COLO829 (cell line): ENCODE measurements at places on chromosomes 2 and 18.

DNA sequence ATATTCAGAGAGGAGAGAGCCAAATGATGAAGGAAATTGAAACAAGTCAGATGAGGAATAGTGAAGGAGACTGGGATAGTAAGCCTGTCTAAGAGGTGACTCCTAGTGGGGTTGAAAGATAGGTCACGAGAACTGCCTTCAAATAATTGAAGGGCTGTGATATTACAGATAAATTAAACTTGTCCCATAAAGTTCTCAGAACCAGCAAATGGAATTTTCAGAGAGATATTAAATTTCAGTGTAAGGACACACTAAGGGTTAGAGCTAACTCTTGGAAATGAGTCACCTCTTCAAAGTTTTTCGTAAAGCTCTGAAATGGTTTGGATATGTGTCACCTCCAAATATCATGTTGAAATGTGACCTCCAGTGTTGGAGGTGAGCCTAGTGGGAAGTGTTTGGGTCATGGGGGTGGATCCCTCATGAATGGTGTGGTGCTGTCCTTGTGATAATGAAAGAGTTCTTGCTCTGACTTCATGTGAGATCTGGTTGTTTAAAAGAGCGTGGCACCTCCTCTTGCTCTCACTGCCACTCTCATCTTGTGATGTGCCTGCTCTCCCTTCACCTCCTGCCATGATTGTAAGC, 87.3 kb downstream of the BABAM2 start:
- DNase-seq = no peak

- DNase-seq = no peak
Measured at GRCh38 chr18:32548688-32549087, 78.0 kb upstream of the GAREM1 start.

GRCh38 chr2:50449306-50449705, 582.6 kb downstream of the NRXN1 start:
- peak; percentile 6 for DNase-seq

- no peak for DNase-seq
Measured at GRCh38 chr18:49672853-49673252, 111.0 kb downstream of the LIPG start.

DNA sequence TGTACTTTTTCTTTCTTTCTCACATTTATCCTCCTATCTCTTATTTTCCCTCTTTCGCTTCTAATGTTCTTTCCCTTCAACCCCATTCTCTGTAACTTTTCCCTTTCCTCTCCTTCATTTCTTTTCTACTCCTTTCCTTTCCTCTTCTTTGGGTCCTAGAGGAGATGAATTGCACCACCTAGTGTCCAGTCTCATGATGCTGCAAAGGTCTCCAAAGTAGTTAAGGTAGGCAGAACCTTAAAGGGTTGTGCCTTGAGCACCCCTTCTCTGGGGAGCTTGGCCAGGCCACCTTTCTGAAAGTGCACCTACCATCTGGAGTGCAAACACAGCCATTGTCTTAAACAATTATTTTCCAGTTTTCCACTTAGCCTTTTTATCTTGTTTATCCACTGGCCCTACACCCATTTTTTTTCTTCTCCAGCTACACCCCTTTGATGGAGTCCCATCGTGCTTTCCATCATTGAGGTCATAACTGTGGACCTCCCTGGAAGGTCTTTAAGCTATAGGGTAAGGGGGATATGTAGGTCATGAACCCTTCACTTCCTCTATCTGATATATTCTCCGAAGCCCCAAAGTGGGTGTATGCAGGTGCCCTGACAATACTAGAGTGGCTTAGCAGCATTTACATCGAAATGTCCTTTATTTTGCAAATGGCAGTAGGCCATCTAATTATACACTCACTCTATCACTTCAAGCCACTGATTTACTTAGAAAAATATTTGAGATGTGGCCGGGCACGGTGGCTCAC, 155.9 kb downstream of the ESCO1 start:
- peak; percentile 24 for DNase-seq

DNA sequence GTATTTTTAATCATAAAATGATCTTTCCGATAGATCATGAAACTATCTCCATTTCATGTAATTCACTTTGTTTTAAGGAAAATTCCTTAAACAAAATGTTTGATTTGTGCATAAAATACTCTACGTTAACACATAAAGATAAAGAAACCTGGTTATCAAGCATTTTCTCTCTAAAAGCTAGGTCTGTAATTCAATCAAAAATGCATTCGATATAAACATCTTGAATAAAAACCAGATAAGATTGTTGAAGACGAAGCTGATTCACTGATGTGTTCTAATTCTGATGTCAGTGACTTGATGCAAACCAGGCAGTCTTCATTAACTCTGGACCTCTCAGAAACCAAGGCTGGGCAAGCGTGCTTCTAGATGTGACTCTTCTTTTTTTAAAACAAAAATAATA, 245.2 kb downstream of the CTNNA2 start:
- DNase-seq = no peak

DNA sequence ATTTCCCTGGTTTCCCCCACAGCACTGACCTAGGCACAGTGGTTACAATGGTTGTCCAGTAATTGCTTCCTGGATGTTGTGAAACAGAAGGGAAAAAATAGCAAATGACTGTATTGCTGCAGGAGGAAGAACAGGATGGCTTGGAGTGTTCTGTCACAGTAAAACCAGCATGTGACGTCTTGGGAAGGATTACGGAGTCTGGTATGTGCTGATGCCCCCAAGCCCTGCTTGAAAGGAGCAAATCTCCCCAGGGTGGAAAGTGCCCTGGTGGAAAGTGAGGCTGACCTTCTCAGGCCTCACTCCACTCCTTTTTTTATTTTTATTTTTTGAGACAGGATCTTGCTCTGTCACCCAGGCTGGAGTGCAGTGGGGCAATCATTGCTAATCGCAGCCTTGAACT, 7.8 kb downstream of the RAB11FIP5 start:
- DNase-seq = no peak

DNA sequence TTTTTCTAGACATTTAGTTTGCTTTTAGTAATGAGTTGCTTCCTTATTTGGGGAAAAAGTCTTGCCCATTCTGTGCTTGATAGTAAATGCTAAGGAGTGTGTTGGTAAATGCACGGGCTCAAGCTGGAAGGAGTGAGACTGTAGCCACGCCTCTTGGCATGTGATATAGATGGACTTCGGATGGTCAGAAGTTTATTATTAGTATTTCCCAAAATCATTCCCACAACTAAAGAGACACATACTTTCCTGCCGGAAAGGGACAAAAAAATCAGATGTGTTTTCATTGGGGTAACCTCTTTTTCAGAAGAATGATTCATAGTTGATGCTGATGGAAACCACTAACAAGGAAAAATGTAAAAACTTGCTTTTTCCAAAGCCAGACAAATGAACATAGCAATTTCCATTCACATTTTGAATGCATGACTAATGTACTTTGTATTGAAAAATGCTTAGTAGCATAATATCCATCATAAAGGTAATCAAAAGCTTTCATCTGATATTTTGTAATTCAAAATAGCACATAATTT, 133.2 kb downstream of the ZNF532 start:
- no peak for DNase-seq

DNA sequence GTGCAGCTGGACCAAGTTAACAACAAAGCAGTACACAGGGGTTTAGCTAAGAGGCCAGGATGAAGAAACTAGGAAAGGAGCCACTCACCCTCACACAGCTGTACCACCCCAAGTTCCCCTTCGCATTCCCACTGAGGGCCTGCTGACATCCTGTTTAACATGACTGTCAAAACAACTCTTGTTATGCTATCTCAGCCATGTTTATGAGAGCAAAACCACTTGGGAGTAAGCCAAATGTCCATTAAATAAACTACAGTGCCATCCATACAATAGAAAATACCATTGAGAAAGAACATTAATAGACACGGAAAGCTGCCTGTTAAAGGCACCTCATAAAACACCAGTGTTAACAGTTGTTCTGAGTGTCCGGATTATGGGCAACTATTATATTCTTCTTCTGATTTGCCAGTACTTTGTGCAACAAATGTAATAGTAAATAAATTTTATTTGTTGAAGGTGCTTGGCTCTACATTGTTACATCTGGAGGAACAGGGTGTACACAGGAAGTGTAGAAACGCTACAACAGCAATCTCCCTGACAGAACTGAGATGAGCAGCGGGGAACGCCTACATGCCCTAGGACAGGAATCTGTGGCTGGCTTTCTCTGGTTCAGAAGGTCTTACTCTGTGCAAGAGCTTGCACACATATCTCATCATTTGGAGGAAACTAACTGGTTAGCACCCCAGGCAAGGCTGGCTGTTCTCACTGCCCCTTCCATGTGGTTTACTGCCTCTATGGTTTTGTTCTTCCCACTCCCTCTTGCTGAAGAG, 85.6 kb downstream of the EHD3 start:
- DNase-seq = no peak

DNA sequence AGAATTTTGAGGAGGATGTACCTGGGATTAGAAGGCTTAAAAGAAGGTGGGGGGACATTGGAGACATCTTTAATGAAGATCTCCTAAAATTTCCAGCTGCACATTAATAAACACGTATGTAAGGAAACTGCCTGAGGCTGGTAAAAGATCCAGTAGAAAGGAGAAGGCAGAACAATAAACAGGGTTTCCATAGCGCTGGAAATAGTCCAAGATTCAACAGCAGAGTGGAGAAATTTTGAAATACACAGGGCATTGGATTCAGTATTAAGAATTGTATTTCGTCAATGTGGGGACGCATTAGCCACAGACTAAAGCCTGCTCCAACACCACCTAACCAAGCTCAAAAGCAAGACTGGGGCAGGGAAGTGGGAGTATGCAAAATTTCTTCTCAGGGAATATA, 606.9 kb upstream of the NRXN1 start:
- no peak for DNase-seq

- DNase-seq = no peak
Measured at GRCh38 chr18:62586781-62587487, 64.1 kb downstream of the ZCCHC2 start.

DNA sequence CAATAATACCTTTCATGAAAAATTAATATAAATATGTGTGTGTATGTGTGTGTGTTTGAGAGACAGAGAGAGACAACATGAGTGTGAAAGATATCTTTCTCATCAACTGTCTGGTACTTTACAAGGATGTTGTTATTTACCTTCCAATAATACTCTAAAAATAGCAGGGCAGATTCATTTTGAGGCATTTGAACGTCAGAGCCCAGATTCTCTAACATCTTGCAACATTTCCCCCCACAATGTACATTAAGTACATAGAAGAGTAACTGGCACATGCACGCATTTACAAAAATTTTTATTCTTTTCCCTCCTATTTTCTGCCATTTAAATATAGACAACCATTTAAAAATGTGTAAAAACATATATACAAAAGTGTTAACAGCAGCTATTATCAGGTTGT, 100.9 kb downstream of the PID1 start:
- no peak for DNase-seq

- DNase-seq = no peak
Measured at GRCh38 chr2:18988631-18989232, 369.7 kb downstream of the OSR1 start.

DNA sequence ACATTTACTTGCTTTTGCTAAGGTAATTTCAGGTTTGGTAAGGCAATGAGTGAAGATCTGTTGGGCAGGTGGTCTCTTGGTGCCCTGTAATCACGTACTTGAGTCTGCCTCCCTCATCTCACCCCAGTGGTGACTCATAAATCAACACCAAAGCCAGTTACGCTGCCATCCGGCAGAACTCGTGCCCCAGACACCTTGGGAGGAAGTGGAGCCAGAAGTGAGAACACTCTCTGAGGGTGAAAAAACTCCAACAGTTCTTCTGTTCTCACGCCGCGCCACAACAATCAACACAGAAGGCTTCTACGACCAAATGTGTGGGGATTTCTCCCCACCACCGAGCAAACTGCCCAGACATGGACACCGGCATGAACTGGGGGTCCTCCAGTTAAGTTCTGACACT, 206.2 kb downstream of the ARL4C start:
- DNase-seq = no peak

DNA sequence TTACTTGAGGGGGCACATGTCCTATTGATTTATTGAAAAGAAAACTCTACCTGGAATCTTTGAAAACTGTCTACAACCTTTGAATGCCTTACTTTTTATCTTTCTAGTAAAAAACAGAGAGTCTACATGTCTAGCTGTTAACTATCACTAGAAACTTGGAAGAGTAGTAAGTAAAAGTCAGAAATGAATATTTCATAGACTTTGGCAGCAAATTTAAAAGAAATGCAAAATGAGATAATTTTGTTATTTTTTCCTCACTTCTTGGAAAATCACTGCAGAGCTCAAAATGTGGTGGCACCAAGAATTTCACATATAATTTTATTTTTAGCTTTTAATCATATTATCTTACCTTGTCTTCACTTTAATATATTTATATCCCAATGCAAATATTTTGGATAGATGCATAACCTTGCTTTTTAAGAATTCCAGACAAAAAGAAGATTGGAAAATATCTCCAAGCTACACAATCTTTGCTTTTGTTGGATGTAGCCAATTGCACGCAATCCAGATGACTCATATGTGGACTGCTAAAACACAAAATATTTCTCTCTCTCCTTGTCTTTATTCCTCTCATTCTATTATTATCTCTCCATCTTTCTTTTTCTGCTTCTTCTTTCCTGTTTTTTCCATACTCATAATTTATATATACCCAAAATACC, 92.2 kb upstream of the DSEL start:
- DNase-seq = no peak

DNA sequence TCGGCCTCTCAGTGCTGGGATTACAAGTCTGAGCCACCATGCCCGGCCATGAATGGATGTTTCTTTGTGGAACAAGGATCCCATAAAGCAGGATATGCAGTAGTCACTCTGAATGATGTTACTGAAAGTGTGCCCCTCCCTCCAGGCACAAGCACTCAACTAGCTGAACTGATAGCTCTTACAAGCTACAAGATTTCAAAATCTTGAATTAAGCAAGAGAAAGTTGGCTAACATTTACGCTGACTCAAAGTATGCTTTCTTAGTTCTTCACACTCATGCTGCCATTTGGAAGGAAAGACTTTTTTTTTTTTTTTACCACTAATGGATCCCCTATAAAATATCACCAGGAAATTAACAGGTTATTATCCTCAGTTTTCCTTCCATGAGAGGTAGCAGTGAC, 549.0 kb upstream of the PKDCC start:
- no peak for DNase-seq

DNA sequence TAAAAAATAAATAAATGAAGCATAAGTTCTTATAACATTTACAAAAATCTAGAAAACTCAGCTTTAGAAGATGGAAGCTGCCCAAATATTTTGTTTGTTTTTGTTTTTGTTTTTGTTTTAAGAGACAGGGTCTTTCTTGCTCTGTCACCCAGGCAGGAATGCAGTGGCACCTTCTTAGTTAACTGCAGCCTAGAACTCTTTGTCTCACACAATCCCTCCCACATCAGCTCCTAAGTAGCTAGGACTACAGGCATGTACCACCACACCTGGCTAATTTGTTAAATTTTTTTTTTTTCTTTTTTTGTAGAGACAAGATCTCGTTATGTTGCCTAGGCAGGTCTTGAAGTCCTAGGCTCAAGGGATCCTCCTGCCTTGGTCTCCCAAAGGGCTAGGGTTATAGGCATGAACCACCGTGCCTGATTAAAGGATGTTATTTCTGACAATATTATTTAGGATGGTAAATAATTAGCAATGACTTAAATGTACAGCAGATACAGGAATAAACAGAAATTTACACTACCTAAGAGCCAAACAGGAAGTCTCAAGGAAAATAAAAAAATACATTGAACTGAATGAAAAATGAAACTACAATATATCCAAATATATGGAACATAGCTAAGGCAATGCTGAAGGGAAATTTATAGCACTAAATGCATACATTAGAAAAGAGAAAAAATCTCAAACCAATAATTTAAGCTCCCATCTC, 17.2 kb downstream of the SESTD1 start:
- DNase-seq = no peak
